ENCODE measurements at places on chromosomes 1 and 21.

GRCh38 chr1:55685560-55685959 lies 470.4 kb upstream of the USP24 start:
- no peak for DNase-seq

GRCh38 chr1:121483961-121484424 lies 299.2 kb downstream of the SRGAP2C start:
- DNase-seq = no peak

- no peak for DNase-seq
Measured at GRCh38 chr1:240701412-240701811, 89.5 kb upstream of the GREM2 start.

DNA sequence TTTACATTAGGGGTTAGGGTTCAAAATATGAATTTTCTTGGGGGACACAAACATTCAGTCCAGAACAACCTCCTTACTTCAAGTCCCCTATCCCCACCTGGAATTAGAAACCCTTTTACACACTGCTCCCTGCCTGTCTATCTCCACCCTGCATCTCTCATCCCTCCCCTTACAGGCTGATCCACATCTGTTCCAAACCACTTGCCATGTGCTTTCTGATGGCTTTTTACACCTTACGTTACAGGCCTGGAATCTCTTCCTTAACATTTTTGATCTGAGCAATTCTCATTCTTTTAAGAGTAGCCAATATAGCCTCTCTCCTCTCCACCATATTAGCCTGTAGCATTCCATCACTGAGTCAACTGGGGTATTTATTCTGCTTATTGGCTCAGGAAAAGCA lies 122.0 kb downstream of the PTBP2 start:
- no peak for DNase-seq

- DNase-seq = peak; percentile 62
Measured at GRCh38 chr1:109239409-109240068, 9.8 kb upstream of the CELSR2 start.

GRCh38 chr21:34009193-34009592 lies 64.2 kb upstream of the MRPS6 start:
- DNase-seq = no peak

Measured in D721Med (cell line).